ENCODE measurements at places on chromosomes 11 and 22.
A peak's percentile ranks its signal among the peaks of the same experiment; 100 is the strongest.

GRCh38 chr11:8809939-8810539, 101.0 kb upstream of the AKIP1 start:
- no peak for DNase-seq

DNA sequence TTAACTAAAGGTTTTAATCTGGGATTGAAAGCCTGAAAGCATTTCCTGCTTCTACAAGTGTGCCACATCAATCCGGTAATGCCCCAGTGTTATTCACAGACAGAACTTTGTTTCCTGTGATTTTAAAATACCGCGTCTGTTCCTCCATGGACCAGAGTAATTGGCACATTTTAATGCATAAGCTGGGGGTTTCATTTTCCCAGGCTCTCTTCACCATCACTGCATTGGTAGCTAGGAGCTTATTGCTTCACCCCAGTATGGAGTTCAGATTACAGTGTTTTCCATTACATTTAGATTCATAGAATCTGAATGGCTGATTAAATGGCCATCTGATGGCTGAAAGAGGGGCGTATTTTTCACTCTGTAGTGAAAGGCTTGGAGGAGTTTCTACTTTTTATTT, 25.7 kb upstream of the CRTAM start:
- DNase-seq: no peak

- DNase-seq: no peak
Observed at GRCh38 chr22:42001121-42001520, 2.5 kb downstream of the WBP2NL start.

DNA sequence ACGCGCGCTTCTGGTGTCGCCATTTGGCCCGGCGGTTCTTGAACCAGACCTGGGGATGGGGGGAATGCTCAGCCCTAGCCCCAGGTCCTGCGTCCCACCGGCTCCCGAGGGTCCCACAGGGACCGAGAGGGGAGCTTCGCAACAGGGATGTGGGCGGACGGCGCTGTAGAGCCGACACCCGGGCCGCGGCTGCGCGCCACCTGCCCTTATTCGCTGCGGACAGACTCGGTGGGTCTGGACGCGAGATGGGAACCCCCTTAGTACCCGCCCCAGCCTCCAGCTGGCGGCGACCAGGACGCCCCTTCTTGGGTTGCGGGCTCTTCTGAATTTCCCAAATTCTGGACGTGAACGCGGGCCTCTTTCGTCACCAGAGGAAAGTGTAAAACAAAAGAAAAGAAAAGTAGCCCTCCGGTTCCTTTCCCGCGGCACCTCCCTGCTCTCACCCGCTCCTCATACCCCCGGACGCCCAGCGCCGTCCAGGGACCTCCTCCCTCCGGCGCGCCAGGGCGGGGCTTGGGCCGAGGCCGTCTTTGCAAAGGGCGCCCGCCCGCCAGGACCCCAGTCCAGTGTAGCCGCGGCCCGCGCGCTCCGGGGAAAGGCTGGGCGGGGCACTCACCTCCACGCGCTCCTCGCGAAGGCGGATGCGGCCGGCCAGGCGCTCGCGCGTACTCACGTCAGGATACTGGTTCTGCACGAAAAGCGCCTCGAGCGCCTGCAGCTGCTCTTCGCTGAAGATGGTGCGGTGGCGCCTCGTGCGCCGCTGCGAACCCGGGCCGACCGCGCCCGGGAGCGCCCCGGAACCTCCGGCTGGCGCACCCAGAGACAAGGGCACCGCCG, 827 bp downstream of the GSC2 start:
- DNase-seq: no peak

- no peak for DNase-seq
Observed at GRCh38 chr22:42785706-42786499, 65.2 kb upstream of the A4GALT start.

GRCh38 chr11:61910187-61911127, 6.9 kb downstream of the RAB3IL1 start:
- DNase-seq: no peak

GRCh38 chr11:26043665-26044064, 288.3 kb upstream of the ANO3 start:
- no peak for DNase-seq

DNA sequence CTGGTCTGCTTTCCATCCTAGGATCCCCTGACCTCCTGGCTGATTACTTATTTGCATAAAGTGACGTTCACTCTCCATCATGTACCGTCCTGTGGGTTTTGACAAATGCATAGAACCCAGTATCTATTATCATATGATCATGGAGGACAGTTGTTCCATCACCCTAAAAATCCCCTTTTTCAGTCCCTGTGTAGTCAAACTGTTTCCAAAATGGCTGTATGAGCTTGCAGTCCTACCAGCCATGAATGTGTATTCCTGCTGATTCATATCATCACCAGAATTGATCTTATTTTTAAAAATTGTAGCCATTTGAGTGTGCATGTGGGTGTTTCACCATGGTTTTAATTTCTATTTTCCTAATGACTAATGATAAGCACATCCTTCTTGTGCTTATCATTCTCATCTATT, 108.8 kb downstream of the MPPED1 start:
- DNase-seq: no peak

- DNase-seq: no peak
Observed at GRCh38 chr11:104098132-104098531, 61.7 kb downstream of the DDI1 start.

DNA sequence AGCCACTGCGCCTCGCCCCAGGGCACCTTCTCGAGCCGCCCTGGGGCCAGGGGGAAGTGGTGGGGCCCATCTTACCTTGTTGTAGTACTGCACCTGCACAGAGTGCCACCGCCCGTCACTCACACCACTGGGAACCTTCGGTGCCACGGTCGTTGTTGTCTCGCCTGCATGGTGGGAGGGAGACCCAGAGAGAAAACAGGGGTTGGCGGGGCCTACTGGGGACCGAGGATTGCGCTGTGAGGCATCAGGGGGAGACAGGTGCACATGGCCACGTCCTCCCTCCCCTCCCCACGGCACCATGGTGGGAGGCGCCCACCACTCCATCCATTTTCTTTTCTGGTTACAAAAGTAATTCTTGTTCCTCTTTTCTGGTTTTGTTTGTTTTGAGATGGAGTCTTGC, 97.8 kb downstream of the TRMU start:
- DNase-seq: no peak

GRCh38 chr11:2691355-2691761, 8.4 kb downstream of the KCNQ1OT1 start:
- no peak for DNase-seq

GRCh38 chr22:19820880-19821522, 33.7 kb downstream of the GNB1L start:
- DNase-seq: no peak

- peak; percentile 98 for DNase-seq
Observed at GRCh38 chr11:9265211-9266131, at the start of gene DENND5A. Gene DENND5A (minus strand): TSS chr11:9265350. CDS start chr11:9265069, 281 bp downstream.

- DNase-seq: peak; percentile 76
Observed at GRCh38 chr11:75532200-75533048, 6.7 kb upstream of the GDPD5 start.

GRCh38 chr22:44689173-44689572, 12.8 kb upstream of the PRR5 start:
- DNase-seq: no peak

GRCh38 chr11:35139722-35140282, 831 bp downstream of the CD44 start:
- DNase-seq: no peak

DNA sequence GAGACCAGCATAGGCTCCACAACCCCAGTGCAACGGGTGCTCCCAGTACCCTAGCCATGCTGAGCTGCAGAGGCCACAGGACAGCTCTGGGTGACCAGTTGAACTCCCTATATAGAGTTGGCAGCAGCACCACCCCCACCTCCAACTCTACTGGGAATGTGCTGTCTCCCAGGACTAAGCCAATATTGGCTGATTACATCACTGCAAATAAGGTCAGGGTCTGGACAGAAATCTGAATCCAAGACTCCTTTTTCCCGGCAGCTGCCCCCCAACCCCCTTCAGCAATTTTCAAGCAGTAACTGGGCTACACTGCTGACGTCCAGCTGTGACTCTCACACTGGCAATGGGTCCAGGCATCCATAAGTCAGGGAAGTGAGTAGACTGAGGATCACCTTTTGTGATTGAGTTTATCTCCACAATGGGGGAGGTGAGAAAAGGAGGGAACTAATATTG, at the start of gene HPX:
Gene HPX (minus strand): TSS at position 82 of the 453 bp plus-strand sequence. CDS start 24 bp downstream, at position 58.
- no peak for DNase-seq

GRCh38 chr22:26161746-26162145, 7.5 kb upstream of the SEZ6L start:
- DNase-seq: no peak

DNA sequence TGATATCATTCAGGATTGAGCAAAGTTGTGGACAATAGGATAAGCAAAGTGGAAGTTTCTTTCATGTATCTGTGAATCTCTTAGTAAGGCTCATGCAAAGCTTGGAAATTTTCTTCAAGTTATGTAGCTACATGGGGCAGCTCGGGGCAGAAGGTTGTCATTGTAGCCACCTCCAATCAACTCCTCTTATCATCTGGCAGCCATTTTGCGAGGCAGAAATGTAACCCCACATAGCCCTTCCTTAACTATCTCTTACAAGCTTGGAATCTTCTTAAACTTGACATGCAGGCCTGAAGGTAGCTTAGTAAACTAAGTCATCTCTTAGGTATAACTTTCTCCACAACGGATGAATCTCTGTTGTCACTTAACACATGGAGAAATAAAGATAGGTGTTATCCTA, 392.8 kb downstream of the AASDHPPT start:
- no peak for DNase-seq

GRCh38 chr11:111829185-111829968, 42.0 kb downstream of the ALG9 start:
- DNase-seq: no peak

- DNase-seq: no peak
Observed at GRCh38 chr11:122910775-122911174, 28.2 kb downstream of the JHY start.

GRCh38 chr11:47992959-47993820, 12.8 kb downstream of the PTPRJ start:
- DNase-seq: peak; percentile 83

GRCh38 chr11:87634331-87634730, 540.9 kb downstream of the RAB38 start:
- DNase-seq: no peak

GRCh38 chr11:83574519-83574918, 288.4 kb upstream of the CCDC90B start:
- DNase-seq: no peak

DNA sequence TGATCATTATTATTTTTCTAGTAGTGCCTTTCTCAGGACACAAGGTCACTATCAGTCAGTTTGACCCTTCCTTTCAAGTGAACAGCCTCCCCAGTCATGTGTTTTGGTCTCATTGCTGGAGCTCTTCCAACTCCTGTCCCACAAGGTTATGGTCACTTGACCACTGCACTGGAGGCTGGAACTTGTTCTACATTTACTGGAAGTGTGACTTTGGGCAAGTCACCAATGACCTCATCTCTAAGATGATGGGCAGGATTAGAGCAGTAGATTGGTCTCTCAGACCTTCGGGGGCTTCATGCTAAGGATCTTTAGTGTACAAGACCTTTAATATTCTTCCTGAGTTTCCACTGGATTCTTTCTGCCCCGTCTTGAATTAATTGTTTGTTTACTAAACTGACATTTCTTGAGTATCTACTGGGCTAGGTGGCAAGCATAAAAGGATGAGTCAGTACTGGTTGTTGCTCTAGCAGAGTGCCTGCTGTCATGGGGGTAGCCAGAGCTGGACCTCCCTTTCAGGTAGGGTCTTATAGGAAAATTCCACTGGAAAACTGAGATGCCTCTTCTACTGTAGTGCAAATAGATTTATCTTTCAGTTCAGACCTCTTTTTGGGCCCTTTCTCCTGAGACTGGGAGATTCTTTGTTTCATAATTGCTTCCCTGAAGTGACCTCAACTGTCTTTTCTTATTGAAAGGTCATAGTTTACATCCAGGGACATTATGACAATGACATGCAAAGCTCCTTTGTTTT, 106.8 kb downstream of the GRAMD1B start:
- DNase-seq: no peak

GRCh38 chr11:77449060-77449521, 24.8 kb downstream of the PAK1 start:
- no peak for DNase-seq

GRCh38 chr11:73217131-73217809, 811 bp upstream of the P2RY2 start:
- DNase-seq: no peak

GRCh38 chr22:37074537-37074936, 23.0 kb downstream of the KCTD17 start:
- DNase-seq: no peak

DNA sequence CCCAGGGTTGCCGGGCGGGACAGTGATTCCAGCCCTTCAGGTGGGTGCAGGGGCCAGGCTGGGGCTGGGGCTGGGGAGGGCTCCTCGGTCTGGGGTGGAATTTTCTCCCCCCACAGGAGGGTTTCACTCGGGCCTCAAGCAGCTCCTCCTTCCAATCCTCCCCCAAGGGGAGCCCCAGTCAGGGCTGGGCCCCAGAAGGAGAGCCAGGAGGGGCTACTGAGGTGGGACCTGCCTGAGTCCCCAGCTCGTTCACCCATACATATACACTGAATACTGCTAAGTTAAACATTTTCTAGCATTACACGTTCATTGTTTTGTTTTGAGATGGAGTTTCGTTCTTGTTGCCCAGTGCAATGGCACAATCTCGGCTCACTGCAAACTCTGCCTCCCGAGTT, 1.5 kb upstream of the CRACR2B start:
- DNase-seq: no peak

DNA sequence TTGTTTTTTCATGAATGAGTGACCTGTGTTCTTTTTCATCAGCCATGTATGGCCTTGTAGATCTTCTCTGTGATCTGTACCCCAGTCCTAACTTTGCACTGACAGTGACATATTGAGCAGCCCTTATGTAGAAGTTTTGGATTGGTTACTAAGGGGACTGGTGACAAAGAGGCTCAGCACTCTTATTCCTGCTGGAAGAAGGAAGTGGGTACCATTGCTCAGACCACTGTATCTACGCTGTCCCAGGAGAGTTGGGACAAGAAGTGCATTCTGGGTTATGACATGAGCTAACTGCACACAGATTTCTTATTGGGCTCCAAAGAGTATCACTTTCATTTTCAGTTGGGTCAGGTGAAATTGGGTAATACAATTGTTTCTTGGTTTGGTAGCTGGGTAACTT, 107.8 kb upstream of the RASSF10 start:
- DNase-seq: no peak

- no peak for DNase-seq
Observed at GRCh38 chr11:58905721-58906547, 33.4 kb upstream of the GLYATL1 start.

- DNase-seq: no peak
Observed at GRCh38 chr11:117314840-117315239, 1.2 kb downstream of the BACE1 start.

Data from H54 (cell line).